Putamen (tissue), 1 donor: ENCODE measurements at places on chromosomes 11 and 22.

DNA sequence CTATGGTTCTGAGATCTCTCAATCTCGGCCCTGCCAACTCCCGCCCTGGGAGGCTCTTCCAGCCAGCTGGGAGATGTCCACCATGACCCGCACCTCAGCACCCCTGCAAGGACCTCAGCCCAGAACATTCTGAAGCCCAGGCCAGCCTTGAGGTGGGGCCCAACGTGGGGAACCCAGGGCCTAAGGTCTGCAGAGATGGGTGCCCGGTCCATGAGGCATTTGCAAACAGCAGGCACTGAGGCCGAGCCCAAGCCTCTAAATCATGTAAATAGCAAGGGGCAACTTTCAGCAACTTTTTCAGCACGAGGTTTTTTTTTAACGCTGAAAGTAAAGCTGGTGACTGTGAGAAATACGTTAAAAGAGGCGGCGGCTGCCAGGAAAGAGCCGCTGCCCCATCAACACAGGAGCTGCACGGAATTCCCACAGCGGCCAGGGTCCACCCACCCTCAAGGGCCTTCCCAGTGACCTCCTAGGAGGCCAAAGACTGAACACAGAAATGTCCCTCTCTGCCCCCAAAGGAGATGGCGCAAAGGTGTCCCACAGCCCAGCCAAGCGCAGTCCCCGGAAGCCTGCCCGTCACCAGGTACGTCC lies 46.9 kb downstream of the BRD1 start:
- DNase-seq = no peak

GRCh38 chr11:61294717-61295595 lies at the start of gene VWCE:
Gene VWCE (minus strand): TSS chr11:61295316. CDS start chr11:61295037, 279 bp downstream.
- DNase-seq = no peak

DNA sequence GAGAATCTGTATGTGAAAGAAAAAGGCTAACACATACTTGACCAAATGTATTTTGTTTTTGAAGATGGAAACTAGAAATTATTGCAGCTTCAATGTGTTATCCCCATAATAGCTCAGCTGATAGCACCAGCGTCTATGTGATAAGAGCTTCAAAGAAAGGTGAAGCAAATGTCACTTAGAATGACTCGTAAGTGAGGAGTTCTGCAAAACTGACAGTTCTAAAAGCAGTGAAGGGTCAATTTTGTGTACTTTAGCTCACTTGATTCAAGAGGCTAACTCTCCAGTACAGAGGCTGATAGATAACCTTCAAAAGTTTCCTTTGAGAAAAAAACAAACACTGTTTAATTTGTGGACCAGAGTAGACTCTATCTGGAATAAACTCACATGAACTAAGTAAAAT lies 87.2 kb upstream of the CARD18 start:
- no peak for DNase-seq

- no peak for DNase-seq
These were observed 15.1 kb upstream of the ATXN10 start for GRCh38 chr22:45656577-45656976.

DNA sequence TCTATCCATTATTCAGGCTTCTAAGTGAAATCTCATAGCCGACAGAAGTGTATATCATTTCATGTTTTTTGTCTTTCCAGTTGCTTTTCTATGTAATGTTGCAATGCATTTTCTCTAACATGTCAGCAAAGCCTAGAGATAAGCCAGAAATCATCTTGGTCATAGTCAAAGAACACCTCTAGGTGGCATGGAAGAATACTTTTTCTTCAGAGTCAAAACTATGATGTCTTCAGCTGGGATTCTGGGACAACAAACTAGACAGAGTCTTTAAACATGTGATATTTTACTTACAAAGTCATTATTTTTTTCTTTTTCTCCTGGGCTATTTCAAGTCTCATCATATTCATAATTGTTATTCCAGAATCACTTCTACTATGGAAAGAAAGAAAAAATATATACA lies 4.4 kb downstream of the GAS2 start:
- DNase-seq = peak; percentile 31

DNA sequence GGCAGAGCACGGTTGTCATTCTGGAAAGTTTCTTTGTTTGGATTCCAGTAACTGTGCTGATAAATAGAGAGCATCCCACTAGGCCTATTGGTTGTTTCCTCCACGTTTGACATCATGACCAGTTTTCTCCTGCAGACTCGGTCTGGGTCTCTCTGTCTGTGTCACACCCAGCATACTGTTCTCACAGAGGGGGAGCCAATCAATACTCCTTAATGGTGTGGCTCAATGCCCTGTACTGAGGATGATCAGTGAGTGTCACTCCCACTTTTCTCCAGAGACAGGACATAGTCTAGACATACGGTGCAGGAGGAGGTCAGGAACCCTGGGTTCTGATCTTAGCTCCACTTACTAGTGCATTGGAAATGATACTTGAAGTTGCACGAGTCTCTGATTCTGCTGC lies 88.2 kb upstream of the BLID start:
- DNase-seq = no peak

DNA sequence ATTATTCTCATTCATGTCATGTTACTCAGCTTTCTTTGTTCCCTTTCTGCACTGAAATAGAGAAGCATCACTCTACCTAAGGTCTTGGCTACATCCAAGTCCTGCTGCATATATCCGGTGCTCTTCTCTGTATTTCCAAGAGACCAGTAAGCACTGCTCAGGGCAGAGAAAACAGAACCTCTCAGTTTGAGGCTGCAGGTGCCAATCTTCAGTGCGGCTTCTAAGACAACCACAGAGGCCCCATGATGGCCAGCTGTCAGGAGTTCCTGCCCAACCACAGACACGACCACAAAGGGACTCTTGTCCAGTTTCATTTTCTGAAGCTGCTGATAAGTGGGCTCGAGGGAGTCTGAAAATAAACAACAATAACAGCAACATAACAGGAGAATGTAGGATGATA lies 378.4 kb upstream of the PITPNB start:
- DNase-seq = peak; percentile 63

GRCh38 chr11:64900263-64900678 lies 16.7 kb downstream of the ATG2A start:
- DNase-seq = no peak

DNA sequence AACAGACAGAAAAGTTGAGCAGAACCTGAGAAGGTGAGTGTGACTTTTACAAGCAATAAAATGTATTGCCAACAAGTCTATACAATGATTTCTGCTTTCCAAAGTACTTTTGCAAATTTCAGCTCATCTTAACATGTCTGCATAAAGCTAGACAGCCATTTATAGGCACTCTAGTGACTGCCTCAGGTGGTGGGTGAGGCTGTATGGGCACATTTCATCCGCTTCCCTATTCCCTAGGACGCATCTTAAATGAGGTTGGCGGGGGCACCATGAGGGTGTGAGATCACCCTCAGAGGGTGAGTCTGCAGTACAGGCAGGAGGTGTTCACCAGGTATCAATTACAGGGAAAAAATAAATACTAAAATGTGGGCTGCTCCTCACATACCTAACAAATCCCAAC lies 110.1 kb downstream of the ETS1 start:
- DNase-seq = no peak

DNA sequence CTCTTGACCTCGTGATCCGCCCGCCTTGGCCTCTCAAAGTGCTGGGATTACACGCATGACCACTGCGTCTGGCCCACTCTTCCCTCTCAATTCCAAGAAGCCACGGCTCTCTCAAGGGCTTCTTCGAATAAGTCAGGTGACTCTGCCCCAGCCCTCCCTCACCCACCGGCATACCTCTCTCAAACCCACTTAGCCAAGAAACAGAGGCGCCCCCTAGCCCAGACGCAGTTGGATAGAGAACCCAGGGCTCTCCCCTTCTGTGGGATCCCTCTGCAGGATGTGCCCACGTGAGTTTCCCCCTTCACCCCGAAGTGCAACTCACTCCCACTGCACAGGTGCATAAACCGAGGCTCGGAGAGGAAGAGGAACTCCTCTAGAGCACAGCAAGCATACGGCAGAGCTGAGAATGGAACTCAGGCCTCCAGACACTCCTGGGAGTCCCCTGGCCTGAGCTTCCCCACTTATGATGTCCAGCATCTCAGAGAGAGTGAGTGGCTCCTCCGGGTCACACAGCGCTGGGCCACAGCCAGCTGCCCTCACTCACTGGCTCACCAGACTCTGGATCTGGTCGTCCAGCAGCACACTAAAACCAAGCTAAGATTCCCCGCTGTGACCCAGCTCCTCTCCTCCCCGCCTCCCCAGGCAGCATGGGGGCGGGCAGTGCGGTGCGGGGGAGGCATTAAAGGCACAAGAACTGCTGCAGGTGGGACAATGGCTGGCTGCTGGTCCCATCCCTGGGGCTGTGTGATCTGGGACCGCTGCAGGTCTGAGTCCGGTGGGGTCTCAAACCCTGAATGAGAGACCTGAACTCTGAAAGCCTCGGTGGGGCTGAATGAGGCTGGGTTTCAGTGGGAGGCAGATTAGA lies 16.8 kb upstream of the RGL4 start:
- peak; percentile 14 for DNase-seq

GRCh38 chr11:100777103-100777502 lies 90.0 kb downstream of the ARHGAP42 start:
- DNase-seq = no peak

GRCh38 chr11:72037554-72038311 lies 39.0 kb downstream of the IL18BP start:
- DNase-seq = no peak

DNA sequence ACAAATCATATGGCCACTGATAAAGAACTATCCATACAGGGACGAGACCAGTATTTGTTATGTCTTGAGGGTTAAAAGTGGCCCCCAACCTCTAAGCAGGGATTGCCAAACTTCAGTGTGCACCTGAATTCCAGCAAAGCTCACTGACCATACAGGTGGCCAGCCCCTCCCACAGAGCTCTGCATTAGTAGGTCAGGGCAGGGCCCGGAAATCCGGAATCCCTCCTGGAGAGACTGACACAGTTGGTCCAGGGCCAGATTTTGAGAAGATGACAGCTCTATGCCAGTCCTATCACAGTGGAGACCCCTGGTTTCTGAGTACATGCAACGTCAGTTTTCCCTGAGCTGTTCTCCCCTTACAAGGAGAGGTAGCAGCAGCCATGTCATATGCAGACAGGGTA lies 20.8 kb downstream of the VPS37C start:
- no peak for DNase-seq

- no peak for DNase-seq
These were observed 31.5 kb upstream of the PDE2A start for GRCh38 chr11:72705442-72706365.

- DNase-seq = no peak
These were observed 78.2 kb upstream of the SPON1 start for GRCh38 chr11:13884158-13884799.

DNA sequence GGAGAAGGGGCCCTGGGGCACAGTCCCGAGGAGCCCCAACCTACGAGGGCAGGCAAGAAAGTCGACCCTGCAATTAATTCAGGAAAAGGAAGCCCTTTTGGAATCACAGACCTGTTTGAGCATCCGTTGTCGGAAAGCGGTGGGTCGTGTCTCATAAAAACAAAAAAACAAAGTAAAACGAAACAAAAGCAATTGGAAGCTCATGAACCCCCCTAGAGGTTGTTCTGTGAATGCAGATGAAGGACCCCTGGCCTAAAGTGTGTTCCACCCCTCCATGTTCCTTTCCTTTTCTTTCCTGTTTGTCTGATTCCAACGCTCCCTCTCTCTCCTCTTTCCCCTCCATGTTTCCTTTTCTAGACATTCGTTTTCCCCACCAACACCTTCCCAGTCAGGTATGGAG lies 203.7 kb downstream of the GRIK4 start:
- DNase-seq = no peak

- no peak for DNase-seq
These were observed 405.8 kb downstream of the NTM start for GRCh38 chr11:131776211-131776610.

GRCh38 chr22:23883658-23884057 lies 10.5 kb upstream of the MIF start:
- DNase-seq = no peak

GRCh38 chr22:40290516-40290915 lies 55.8 kb upstream of the ADSL start:
- no peak for DNase-seq

- no peak for DNase-seq
These were observed 83.7 kb downstream of the MAML2 start for GRCh38 chr11:96259134-96259830.

DNA sequence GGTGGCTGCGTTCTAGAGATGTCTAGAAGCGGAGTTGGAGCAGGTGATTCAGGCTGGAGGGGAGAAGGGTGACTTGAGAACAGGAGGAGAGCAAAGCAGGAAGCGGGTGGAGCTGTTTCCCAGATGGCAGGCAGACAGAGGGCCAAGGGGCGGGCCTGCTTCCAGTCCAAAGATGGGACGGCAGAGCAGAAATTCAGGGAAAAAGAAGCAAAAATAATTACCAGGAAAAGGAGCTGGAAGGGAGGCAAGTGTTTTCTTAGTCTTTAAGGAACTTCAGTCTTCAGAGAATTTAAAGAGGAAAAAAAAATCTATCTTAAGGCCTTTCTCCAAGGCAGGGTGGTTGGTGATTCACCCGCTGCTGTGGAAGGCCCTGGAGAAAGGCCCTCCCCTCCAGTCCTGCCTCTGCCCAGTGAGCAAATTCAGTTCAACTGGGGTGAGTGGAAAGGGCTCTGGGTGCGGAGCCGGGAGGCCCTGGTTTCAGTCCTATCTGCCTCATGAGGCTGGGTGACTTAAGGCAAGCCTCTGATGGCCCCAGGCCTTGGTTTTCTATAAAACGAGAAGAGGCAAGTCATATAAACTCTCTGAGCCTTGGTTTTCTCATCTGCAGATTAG lies 4.5 kb upstream of the CREB3L1 start:
- DNase-seq = no peak

DNA sequence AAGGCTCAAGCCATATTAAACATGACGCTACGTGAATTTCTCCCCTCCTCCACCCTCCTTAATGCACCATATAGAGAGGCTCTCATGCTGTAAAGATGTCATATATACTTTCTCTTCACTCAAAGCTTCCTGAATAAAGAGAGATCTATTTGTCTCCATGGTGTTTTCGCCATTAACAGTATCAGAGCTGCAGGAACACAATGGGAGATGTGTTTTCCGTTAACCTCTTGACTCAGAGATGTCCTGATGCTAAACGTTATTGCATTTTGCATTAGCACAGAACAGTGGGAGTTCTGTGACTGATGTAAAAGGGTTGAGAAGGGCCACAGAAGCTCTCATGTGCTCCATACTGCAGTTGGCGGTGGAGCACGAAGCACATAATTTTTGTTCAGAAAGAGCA lies 25.7 kb upstream of the BLID start:
- DNase-seq = peak; percentile 61
